ENCODE measurements at places on chromosomes 3 and 15.

- peak; percentile 63 for DNase-seq
These were observed 6.0 kb downstream of the SNRPA1 start for GRCh38 chr15:101288905-101289513.

GRCh38 chr3:185984203-185984602 lies 46.4 kb upstream of the TRA2B start:
- no peak for DNase-seq

GRCh38 chr15:41512940-41513505 lies 604 bp downstream of the LTK start:
- DNase-seq = no peak

DNA sequence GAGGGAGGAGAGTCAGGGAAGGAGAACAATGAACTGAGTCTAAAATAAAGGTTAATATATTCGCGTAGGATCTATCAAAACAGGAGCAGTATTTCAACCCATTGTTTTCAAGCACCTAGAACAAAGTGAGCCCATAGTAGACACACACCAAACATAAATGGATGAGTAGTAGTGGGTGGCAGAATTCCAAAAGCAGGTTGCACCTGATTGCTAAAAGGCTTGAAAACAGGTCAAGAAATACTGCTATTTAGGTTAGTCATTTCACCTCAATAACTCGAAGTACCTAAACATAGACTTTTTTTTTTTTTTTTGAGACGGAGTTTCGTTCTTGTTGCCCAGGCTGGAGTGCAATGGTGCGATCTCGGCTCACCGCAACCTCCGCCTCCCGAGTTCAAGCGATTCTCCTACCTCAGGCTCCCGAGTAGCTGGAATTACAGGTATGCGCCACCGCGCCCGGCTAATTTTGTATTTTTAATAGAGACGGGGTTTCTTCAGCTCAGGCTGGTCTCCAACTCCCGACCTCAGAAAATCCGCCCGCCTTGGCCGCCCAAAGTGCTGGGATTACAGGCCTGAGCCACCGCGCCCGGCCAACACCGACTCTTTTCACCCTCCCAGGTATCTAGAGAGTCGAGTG lies 855 bp upstream of the ABHD5 start:
- no peak for DNase-seq

DNA sequence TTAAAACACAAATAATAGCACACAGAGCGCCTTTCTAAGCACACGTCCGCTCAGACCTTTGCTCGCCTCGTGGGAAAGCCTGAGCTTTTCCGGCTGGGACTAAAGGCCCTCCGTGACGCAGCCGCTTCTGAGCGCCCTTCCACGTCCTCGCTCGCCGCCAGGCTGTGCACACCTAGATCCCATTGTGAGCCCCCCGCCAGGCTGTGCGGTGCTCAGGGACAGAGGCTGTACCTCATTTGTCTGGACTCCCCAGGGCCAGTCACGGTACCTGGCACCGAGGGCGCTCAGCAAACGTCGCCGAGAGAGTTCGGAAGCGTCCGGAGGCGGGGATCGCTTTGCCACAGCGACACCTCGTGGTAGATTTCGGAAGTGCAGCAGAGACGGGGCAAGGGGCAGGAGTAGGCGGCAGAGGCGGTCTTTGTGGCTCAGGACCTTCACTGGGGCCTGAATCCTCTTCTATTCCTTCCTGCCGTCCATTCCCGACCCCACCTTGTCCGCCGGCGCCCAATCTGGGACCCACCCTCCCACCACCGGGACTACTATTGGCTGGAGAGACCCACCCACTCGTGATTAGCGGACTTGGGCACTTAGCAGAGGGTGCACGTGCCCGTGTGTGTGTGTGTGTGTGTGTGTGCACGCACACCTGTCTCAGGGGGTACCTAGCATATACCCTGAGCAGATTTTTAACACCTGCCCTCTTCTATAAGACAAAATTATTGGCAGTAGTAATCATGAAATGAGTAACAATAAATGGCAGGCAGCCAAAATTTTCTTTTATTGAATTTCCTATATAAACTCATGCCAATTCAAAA lies 65.6 kb downstream of the RHCG start:
- peak; percentile 69 for DNase-seq

GRCh38 chr15:62798536-62798935 lies 244.0 kb upstream of the TPM1 start:
- no peak for DNase-seq

DNA sequence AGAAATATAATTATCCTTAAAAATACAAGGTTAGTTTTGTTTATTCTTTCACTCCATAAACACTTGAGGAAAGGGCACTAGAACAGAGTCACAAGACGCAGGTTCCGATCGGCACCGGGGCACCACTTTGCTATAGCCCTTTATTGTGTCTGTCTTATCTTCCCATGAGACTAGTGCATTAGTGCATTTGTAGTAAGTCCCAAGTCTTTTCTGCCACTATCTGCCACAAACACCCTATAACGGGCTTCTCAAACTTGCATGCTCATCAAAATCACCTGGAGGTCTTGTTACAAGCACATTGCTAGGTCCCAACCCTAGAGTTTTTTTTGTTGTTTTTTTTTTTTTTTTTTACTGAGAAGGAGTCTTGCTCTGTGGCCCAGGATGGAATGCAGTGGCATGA lies 213.1 kb downstream of the FOXP1 start:
- no peak for DNase-seq

- DNase-seq = no peak
These were observed 42.2 kb downstream of the RIOX2 start for GRCh38 chr3:97930018-97930417.

GRCh38 chr3:117537949-117538348 lies 828.4 kb downstream of the TUSC7 start:
- no peak for DNase-seq

GRCh38 chr3:110804856-110805255 lies 266.8 kb upstream of the NECTIN3 start:
- no peak for DNase-seq

GRCh38 chr15:48479751-48480150 lies 148.5 kb downstream of the DUT start:
- DNase-seq = no peak

DNA sequence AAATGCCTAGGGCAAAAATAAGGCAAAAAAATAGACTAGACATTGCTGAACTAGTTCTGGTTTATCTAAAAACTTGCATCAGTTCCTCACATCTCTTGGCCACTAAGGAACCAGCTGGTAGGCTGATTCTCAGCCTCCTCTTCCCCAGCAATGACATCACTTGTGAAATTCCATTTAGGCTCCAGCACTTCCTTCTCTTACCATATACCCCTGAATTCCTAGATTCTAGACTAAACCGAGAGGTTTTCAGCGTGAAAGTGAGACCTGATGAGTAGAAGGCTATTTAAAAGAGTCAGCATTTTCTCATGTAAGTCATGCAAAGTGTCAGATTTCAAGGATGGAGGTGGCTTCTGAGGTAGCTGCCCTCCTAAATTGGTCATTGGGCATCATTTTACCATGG lies 247.1 kb upstream of the CDIN1 start:
- DNase-seq = no peak

DNA sequence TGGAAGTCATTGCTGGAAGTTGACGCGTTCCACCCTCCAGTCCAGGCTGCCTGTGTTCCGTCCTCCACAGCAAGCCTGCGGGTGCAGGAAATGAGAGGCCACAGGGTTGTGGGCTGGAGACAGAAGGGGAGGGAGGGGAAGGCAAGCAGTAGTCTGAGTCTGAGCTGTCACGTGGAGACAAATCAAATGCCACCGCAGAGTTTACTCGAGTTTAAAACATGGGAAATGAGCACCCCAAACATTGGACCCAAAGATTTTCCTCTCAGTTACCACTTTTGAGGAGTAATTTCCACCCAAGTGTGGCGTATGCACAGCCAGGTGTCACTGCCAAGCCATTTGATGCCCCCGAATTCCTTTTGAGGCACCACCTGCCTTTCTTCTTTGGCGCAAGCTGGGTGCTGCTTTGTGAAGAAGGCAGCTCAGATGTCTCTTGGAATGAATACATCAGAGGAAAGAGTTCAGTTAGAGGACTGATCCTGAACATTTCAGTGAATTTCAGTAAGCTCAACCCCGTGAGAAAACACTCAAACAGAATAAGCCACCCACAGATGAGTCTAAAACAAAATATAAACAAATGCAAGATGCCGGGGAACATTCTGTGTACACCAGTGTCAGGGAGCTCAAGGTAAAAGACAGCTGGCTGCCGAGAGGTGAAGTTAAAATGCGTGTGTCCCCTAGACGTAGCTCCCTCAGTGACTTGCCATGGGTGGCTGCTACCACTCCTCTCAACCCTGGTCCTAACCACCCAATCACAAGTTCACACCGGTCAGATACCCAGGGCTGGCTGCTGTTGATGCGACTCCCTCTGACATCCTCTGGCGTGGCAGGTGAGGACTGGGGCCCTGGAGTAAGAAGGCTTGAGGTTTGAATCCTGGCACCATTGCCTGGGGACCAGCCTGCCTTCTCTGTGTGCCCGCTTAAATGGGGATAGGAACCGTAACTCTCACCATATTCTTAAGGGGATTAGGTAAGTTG lies 203.8 kb downstream of the UACA start:
- no peak for DNase-seq

- DNase-seq = no peak
These were observed 41.3 kb upstream of the RARB start for GRCh38 chr3:25386686-25387255.

- DNase-seq = no peak
These were observed 39.8 kb downstream of the MUC20 start for GRCh38 chr3:195760345-195761122.

DNA sequence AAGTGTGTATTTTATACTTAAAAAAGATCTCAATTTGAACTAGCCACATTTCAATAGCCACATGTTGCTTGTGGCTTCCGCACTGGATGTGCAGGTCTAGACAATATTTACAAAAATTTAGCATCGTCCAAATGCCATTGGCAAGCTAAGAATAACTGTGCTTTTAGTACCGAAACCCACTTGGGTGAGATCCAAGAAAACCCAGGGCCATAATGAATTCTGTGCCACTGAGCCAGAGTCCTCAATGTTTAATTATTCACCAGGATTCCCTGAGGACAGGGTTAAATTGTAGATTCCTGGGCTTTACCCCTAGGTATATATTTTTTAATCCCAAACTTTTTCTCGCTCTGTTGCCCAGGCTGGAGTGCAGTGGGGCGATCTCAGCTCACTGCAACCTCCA lies 22.9 kb upstream of the PTPRG start:
- DNase-seq = no peak

DNA sequence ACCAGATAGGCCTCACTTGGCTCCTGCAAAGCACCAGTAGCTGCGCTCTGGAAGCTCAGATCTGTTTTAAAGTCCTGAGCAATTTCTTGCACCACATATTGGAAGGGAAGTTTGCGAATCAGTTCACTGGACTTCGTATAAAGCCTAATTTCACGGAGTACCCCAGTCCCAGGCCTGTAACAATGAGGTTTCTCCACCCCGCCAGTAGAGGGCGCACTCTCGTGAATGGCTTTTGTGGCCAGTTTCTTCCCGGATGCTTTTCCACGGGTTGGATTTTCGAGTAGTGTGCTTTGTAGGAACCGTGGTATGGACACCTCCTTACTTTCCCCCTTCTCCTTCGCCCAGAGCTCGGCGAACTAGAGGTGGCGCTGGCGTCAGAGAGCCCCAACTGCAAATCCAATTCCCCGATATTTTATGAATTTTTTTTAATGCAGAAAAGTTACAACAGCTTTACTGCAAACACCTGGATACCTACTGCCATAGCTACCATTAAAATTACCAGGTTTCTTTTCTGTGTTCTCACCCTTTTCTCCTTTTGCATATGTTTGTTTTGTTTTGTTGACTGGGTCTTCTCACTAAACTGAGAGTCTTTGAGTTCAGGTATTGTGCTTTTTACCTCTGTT lies 13.3 kb downstream of the RARB start:
- no peak for DNase-seq

DNA sequence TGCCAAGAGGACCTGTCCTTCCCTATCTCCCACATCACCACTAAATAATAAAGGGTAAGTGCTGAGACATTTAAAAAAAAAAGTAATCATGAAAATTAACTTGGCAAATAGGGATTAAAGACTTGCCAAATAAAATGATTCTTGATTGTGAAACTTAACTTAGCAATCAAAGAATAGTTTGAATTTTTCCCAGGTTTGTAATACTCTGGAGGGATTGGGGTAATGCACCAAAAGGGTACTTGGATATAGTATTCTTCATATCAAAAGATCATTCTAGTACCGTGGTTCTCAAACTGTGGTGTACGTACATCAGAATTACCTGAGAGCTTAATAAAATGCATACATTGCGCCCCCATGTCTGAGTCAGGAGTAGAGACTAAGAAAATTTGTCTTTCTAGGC lies 28.5 kb downstream of the CALML4 start:
- no peak for DNase-seq

DNA sequence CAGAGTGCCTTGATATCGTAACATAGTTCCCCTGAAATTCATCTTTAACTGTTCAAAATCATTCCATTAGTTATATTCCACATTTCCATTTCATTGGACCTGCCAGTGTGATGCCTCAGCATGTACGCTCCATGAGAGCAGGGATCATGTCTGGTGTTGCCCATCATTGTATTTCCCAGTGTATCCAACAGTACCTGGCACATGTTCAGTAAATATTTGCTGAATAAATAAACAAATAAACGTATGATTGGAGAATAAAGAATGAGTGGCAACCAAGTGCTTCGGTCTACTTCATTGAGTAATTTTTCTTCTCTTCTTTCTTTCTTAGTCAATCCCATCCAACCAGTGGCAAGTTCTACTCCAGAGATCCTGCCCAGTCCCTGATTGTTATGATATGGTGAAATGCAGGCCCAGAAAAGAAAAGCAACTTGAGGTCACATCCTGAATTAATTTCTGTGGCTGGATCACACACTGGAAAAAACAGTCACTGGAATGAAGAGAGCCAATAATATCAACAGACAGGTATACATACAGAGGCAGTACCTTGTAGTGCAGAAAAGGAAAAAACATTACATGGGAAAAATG lies 101.2 kb downstream of the PLCH1 start:
- DNase-seq = no peak

DNA sequence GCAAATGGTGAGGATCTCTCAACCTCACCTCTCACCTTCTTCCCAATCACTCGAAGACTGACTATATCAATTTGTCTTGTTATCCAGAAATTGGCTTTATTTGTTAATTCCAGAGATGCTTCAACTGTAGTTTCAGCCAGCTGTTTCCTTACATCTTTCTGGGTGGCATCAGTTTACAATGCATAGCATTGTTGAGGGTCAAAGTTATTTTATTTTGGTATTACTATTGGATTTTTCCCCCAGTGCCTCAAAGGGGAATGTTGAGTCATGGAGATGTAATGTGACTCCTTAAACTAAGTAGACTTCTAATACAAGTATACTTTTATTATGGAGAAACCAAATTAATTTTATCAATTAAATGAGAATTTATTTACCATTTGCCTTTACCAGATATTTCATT lies 351.6 kb downstream of the TIGIT start:
- no peak for DNase-seq

All from ACHN (cell line).